Stimulated activated CD8-positive, alpha-beta memory T cell treated with anti-CD3 and anti-CD28 coated beads, Interleukin-2, amount 100 ng/mL, for 1 hour (primary cell): ENCODE measurements at places on chromosomes 3 and 15.

GRCh38 chr15:100725121-100726069, 123.0 kb downstream of the ASB7 start:
- DNase-seq = no peak

GRCh38 chr3:28940530-28940929, 340.3 kb upstream of the RBMS3 start:
- DNase-seq = no peak

DNA sequence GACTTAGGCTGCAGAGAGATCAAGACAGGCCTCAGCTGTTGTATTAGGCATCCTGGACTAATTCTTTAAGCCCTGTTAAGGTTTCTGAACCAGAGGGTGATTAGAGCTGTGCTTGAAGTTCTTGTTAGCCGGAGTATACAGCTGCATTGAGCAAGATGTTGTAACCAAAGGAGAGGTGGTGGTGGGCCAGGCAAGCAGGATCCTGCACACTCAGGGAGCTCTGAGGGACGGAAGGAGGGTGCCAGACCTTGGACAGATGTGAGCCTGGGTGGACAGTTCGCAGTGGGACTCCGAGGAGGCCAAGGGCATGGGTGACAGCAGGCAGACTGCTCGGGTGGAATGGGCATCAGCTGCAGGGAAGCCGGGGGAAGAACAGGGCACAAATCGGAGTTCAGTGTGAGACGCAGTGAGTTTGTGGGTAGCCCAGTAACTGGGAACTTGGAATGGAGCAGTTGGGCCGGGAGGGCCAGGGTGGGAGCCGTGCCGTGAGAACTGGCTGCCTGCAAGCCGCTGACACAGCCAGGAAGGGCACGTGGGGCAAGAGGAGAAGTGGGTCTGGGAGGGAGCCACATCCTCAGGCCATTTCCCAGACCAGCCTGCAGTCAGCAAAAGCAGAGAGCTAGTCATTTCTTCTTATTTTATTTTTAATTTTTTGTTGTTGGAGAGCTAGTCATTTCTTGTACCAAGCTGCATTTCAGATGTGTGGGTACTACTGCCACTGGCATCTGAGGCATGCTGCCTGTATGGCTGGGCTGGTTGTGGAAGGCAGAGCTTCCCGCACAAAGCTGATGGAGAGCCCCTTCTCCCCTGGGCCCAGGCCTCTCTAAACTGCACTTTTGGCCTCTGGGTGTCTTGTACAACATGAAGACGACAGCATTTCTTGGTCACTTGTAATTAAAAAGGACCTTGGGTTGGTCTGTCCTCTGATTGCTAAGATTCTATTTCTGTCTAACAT, 61.0 kb downstream of the PGPEP1L start:
- DNase-seq = no peak

DNA sequence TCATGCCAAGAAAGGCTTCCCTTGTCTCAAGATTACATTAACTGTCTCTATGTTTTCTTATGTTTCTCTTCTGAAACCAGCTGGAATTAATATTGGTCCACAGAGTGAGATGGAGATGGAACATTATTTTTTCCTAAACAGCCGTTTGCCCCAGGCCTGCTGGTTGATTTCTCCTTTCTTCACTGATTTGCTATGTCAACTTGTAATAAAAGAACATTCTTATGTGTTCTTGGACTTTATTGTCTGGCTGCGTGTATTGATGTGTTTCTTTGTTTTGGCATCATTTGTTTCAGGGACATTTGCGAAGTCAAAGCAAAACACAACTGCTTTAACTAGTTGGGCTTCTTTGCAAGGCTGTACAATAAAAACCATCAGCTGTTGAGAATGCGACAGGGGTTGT, 168.5 kb downstream of the FAM43A start:
- DNase-seq = no peak

- no peak for DNase-seq
Observed at GRCh38 chr3:37491776-37492175, 317.4 kb upstream of the LRRFIP2 start.

- no peak for DNase-seq
Observed at GRCh38 chr3:156036258-156037053, 83.9 kb upstream of the KCNAB1 start.

DNA sequence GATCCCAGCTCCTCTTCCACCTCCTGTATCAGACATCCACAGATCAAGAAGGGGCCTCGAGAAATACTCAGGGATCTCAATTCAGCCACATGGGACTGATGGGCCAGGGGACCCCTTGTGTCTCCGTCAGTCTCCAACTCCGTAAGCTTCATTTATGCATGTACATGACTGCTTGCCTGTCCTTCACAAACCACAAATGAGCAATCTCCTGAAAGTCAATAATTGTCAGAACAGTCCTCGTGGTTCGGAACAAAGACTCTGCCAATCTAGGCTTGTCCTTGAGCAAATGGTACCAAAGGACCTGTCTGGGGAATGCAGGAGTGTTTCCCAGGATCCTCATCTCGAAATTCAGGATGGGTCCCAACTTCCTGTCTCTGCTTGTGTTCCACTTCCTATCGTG, 20.8 kb downstream of the SLC12A8 start:
- no peak for DNase-seq

- DNase-seq = no peak
Observed at GRCh38 chr3:13240928-13241618, 167.8 kb upstream of the IQSEC1 start.

GRCh38 chr15:29083161-29083560, 186.5 kb downstream of the NSMCE3 start:
- DNase-seq = no peak

DNA sequence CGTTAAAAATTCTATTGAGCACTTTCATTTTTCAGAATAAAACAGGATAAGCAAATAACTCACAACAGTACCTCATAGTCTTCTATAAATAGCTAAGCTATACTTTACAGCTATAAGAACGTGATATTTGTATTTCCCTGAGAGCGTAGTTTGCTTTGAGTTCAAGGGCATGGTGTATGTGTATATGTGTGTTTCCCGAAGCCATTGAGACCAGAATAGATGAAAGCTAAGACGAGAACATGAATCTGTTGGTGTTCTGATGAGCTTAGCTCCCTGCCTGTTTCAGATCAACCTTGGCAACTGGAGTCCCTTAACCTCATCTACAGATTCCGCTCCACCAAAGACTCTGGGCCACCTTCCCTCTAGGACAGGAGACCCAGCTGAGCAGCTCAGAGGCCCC, 59.5 kb upstream of the MCF2L2 start:
- DNase-seq = no peak

DNA sequence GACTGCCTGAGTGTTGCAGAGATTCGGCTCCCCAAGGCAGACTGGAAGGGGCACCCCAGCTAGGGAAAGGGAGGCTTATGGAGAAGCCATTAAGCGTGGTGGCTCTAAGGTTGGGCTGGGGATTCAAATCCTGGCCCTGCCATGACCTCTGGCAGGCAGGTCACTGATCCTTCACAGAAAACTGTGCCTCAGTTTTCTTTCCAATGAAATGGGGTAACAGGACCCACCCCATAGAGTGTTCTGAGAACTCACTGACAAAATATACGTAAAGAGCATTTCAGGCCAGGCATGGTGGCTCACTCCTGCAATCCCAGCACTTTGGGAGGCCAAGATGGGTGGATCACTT, 34.6 kb downstream of the DNASE1L3 start:
- no peak for DNase-seq
